SW 1271 (cell line): ENCODE measurements at places on chromosomes 12 and 14.

DNA sequence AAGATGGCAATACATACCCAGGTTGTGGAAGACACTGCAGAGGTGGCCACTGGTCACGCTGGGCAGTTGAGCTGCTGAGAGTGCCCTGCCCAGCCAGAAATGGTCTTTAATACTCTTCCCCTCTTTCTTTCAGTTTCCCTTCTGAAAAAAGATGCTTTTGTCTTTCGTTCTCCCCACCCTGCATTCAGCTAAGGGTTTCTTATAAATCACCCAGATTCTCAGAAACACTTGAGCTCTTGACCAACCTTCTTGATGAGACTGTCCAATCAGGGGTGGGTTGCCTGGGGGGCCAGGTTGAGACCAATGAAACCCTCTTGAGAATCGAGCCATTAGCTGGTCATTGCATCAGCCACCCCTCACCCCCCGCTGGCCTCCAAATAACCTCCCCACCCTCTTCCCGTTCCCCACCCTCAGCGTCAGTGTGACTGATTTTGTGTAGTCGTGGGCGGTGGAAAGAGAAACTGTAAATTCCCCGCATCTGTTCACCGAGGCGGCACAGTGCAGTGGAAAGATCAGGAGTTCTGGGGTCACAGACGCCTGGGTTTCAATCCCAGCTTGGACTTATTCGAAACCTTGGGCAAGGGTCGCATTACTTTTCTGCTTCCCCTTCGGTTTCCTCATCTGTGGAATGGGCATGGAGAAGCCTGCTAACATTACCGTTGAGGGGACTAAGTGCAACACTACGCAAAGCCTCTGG lies 52.3 kb downstream of the SLC25A47 start:
- DNase-seq, result peak; percentile 21

DNA sequence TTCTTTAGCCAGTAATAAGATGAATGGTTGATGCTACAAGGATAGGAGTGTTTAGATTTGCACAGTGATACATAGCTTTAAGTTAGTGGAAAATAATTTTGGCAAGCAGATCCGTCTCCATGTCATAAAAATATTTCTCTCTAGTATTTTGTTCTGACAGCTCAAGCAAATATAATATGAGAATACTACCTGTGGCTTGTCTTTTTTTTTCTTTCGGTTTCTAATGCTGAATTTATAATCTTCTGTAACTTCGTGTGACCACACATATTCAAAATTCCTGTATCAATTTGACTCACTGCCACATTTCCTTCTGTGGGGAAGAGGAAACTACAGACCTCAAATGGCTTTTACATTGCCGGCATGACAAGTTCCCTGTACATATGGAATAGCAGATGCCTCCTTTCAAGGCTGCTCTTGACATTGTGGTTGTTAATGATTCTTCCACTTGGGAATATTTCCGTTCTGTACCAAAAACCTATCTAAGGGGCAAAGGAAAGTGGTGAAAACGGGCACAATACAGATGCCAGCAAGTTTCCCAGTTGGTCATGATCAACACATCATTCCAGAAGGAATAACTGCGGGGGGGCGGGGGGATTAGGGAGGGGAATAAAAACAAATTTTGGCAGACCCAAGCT lies 103.6 kb upstream of the CCDC91 start:
- no peak for DNase-seq

GRCh38 chr14:44361083-44361482 lies 146.0 kb downstream of the FSCB start:
- no peak for DNase-seq

- no peak for DNase-seq
These were observed 208.5 kb downstream of the SLC41A2 start for GRCh38 chr12:104749545-104749944.

GRCh38 chr12:94873734-94874517 lies 129.6 kb downstream of the NDUFA12 start:
- DNase-seq, result no peak

DNA sequence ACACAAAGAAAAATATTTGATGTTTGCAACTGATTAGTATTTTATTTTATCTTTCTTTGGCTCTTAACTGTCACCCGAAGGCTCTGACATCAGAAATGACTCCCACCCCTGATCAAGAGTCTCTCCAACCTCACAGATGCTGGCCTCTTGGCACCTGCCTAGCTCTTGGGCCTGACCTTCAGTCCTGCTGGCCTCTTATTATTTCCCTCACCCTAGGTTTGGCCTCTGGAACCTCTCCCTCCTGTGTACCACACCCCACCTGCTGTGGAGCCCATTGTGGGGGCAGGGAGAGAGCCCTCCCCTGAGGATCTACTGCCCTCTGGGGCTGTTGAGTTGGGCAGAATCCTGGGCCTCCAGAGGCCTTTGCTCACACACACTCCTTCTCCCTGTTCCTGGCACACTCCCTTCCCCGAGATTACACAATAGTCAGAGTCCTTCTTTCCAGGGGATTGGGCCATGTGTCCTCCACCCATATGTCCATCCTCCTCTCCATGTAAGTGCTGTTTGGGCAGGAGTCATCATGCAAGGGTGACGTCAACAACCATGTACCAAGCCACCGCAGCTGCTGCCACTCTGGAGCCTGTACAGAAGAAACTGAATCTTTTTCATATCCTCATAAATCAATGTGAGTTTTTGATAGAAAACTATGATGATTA lies 124.3 kb downstream of the RASSF9 start:
- DNase-seq, result no peak

GRCh38 chr12:99911967-99912366 lies 72.8 kb downstream of the ANKS1B start:
- DNase-seq, result no peak

DNA sequence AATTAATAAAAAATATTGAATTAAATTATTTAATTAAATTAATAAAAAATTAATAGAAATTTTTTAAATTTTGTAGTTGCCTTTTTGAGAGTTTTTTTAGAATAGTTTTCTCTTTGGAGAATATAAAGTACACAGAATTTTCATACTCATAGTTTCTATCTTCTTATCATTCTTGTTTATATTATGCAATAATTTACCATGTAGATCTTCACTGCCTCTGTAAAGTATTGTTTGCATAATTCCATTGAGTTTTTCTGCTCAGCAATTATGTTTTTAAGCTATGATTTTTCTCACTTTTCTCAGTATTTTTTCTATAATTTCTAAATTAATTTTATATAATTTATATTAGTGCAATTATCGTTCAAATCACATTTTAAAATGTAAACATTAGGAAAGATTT lies 50.6 kb upstream of the OXA1L start:
- DNase-seq, result no peak

GRCh38 chr12:83805873-83806272 lies 1106.7 kb downstream of the SLC6A15 start:
- no peak for DNase-seq

GRCh38 chr14:33950320-33951182 lies at the start of gene EGLN3:
TSS of gene EGLN3 (minus strand) at chr14:33951074. CDS start at chr14:33950752, 322 bp downstream.
- peak; percentile 63 for DNase-seq

- DNase-seq, result no peak
These were observed 9.2 kb upstream of the MMP17 start for GRCh38 chr12:131818821-131819585.

GRCh38 chr12:4051596-4051995 lies 178.4 kb upstream of the PARP11 start:
- DNase-seq, result no peak
